Central memory CD8-positive, alpha-beta T cell (primary cell): ENCODE measurements at places on chromosomes 4 and X.
A peak's percentile ranks its signal among the peaks of the same experiment; 100 is the strongest.

DNA sequence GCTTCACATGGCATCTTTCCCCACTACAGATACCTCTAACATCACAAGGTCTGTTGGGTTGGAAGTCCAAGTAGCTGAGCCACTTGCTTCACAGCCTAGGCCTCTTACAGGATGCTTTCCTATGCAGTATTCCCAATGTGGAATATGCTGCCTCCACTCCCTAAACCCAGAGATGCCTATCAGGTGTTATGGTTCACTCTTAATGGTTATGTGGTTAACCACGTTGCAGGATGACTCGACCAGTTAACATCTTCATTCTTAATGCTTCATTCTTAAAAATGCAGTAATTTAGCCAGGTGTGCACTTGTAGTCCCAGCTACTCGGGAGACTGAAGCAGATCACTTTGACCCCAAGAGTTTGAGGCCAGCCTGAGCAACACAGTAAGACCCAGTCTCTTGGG is 24.2 kb downstream of the HAUS3 start:
- no peak overlapping the region for H3K27ac ChIP-seq
- H3K4me1 ChIP-seq: peaks cover 8% of the 10 kb centered on the region
- no peaks in the 10 kb centered on the region for H3K27me3 ChIP-seq
- no peak overlapping the region for H3K4me3 ChIP-seq

- no peaks in the 10 kb centered on the region for H3K4me1 ChIP-seq
- H3K36me3 ChIP-seq: peaks cover 3% of the 10 kb centered on the region
- no peak overlapping the region for H3K27ac ChIP-seq
- no peak overlapping the region for H3K4me3 ChIP-seq
- no peak for DNase-seq
- H3K27me3 ChIP-seq: no peaks in the 10 kb centered on the region
Observed at GRCh38 chr4:5798462-5798861, 87.5 kb downstream of the EVC start.

- no peaks in the 10 kb centered on the region for H3K27me3 ChIP-seq
- peak within 1 kb of the TSS; percentile 74 for H3K4me3 ChIP-seq
- H3K36me3 ChIP-seq: peaks cover 5% of the 10 kb centered on the region
- H3K4me1 ChIP-seq: peaks cover 23% of the 10 kb centered on the region
- peak within 1 kb of the TSS; percentile 76 for H3K27ac ChIP-seq
Observed at GRCh38 chr4:164977243-164978164, at the start of gene TRIM61. TRIM61 (minus strand) TSS chr4:164977657; CDS start chr4:164970002, 7,655 bp downstream.

GRCh38 chr4:110287130-110287529 is 88.7 kb upstream of the ELOVL6 start:
- H3K27me3 ChIP-seq: peaks cover 9% of the 10 kb centered on the region
- no peak overlapping the region for H3K27ac ChIP-seq
- DNase-seq: no peak
- no peak overlapping the region for H3K4me3 ChIP-seq

DNA sequence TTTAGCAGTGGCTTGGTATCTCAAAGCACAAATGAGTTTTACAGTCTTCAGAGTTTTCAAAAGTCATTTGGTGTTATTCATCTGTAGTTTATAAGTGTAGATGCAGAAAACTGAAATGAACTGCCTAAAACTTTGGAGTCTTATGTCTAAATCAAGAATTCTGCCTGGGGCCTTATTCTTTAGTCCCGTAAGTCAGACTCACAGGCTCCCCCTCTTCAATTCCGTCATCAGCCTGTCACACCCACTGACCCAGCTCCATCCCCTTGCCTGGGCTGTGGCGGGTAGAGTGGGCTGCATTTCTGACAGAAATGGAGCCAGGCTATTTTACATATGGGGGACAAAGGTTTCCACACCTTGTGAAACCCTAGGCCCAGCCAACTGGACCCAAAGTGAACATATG is 44.3 kb downstream of the TSPAN5 start:
- H3K27me3 ChIP-seq: no peaks in the 10 kb centered on the region
- no peak overlapping the region for H3K4me3 ChIP-seq
- peaks cover 54% of the 10 kb centered on the region for H3K4me1 ChIP-seq
- H3K36me3 ChIP-seq: no peaks in the 10 kb centered on the region

- no peaks in the 10 kb centered on the region for H3K36me3 ChIP-seq
- H3K4me1 ChIP-seq: peaks cover 51% of the 10 kb centered on the region
- no peak overlapping the region for H3K4me3 ChIP-seq
- H3K27me3 ChIP-seq: no peaks in the 10 kb centered on the region
Observed at GRCh38 chr4:48692897-48693296, 87.2 kb downstream of the FRYL start.

DNA sequence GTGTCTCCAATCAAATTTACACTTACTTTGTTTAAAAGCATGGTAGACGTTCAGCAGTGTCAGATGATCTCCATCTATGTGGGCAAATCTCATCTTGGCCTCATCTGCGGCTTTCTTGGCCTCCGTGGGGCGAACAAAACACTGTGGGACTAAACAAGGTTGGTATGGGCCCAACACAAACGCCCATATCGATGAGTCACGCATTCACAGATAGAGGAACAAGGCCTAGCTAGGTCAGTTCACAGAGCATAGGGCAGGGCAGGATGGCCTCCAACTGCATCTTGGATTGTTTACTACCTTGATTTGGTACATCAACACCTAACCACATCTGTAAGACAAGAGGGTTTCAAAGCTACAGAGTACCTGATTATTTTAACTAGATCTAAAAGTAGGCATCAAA is 47.3 kb downstream of the DHX15 start:
- no peak overlapping the region for H3K27ac ChIP-seq
- peaks cover 47% of the 10 kb centered on the region for H3K36me3 ChIP-seq
- H3K4me3 ChIP-seq: no peak overlapping the region
- no peaks in the 10 kb centered on the region for H3K4me1 ChIP-seq
- no peak for DNase-seq

GRCh38 chr4:169810325-169811323 is 52.9 kb upstream of the HPF1 start:
- no peak for DNase-seq
- no peak overlapping the region for H3K4me3 ChIP-seq
- no peaks in the 10 kb centered on the region for H3K36me3 ChIP-seq
- H3K4me1 ChIP-seq: no peaks in the 10 kb centered on the region
- peaks cover 18% of the 10 kb centered on the region for H3K27me3 ChIP-seq
- no peak overlapping the region for H3K27ac ChIP-seq

DNA sequence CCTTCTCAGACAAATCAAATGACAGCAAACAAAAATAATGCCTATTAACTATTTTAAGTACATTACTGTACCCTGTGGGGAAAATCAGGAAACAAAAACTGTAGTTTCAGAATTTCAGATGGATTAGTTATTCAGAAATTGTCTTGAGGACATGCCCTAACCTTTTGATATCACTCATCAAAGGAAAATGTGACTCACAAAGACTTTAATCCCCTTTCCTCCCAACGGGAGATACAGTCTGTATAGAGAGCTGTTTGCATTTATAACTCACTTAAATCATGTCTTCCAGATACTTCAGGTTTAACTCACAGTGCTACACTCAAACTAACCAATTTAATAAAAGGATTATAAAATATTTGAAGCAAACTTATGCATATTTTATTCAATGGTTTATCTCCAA is 304.0 kb downstream of the MAPK10 start:
- H3K27ac ChIP-seq: no peak overlapping the region
- no peaks in the 10 kb centered on the region for H3K27me3 ChIP-seq
- DNase-seq: no peak
- H3K36me3 ChIP-seq: peaks cover 1% of the 10 kb centered on the region
- H3K4me3 ChIP-seq: no peak overlapping the region

- peak overlapping the region; percentile 83 for H3K27ac ChIP-seq
- peak overlapping the region; percentile 55 for H3K4me3 ChIP-seq
- no peak for DNase-seq
- peaks cover 40% of the 10 kb centered on the region for H3K36me3 ChIP-seq
- H3K4me1 ChIP-seq: peaks cover 63% of the 10 kb centered on the region
- no peaks in the 10 kb centered on the region for H3K27me3 ChIP-seq
Observed at GRCh38 chr4:2667428-2667827, 88.7 kb downstream of the TNIP2 start.

DNA sequence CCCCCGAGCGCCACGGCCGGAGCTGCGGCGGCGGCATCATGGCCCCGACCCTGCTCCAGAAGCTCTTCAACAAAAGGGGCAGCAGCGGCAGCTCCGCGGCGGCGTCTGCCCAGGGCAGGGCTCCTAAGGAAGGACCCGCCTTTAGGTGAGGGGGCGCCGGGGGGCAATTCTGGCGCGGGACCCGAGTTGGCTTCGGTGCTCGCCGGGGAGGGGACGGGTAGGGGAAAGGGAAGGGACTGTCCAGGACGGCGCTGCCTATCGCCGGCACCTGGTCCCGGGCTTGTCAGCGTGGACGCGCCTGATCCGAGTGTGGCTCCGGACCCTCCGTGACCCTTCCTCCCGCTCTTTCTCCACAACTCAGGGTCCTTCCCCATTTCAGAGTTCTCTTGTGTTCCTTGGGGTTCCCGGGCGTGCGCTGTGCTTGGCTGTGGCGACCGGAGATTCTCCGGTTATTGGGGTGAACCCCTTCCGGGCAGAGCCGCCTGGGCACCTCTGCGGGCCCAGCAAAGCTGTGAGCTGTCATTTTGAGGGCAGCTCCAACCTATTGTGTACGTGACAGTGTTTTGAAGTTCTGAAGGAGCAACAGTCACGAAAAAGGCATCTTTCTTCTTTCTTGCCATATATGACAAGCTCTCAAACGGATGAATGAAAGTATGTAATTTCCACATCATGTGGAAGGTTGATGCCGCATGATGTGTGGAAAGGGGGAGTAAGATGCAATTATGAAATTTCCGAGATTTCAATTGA is 522 bp downstream of the FNIP2 start:
- peak; percentile 27 for DNase-seq
- peaks cover 35% of the 10 kb centered on the region for H3K4me1 ChIP-seq
- peaks cover 9% of the 10 kb centered on the region for H3K36me3 ChIP-seq
- H3K27me3 ChIP-seq: no peaks in the 10 kb centered on the region
- peak overlapping the region; percentile 94 for H3K27ac ChIP-seq

DNA sequence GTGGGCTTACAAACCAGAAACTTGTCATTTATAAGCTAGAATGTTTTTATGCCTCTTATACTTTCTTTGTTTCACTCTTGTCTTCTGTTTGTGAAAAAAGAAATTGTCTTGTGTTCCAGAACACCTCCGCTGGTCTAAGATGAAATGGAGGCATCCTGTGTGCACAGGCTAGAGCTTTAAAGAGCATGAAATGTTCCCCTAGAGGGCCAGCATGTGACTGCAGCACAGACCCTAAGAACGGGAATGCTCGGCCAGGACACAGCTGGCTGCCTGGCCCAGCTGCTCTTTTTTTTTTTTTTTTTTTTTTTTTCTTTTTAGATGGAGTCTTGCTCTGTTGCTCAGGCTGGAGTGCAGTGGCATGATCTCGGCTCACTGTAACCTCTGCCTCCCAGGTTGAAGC is 33.6 kb downstream of the SETD7 start:
- DNase-seq: no peak
- peaks cover 4% of the 10 kb centered on the region for H3K36me3 ChIP-seq
- H3K27me3 ChIP-seq: no peaks in the 10 kb centered on the region
- H3K27ac ChIP-seq: no peak overlapping the region

GRCh38 chrX:85003655-85004244 is at the start of gene APOOL:
APOOL (plus strand) TSS chrX:85003877; CDS start chrX:85003913, 36 bp downstream.
- no peaks in the 10 kb centered on the region for H3K27me3 ChIP-seq
- peak within 1 kb of the TSS; percentile 84 for H3K27ac ChIP-seq
- H3K4me3 ChIP-seq: peak within 1 kb of the TSS; percentile 80
- peak; percentile 25 for DNase-seq
